ENCODE measurements at places on chromosomes 6 and 20. TPM values are rescaled to one million over a fixed set of nuclear protein-coding genes. Genes with fewer than 3 reads are reported as not detected.

- no peak for DNase-seq
Observed at GRCh38 chr20:5005326-5005725, 4.0 kb upstream of the SLC23A2 start.

- DNase-seq, result no peak
Observed at GRCh38 chr20:58546416-58546711, 31.2 kb upstream of the APCDD1L start.

GRCh38 chr6:45721665-45722064 is 294.0 kb downstream of the CLIC5 start:
- no peak for DNase-seq

MCM9 gene
- total RNA-seq, result 20.4 TPM

ULBP1 gene
- 3.1 TPM for total RNA-seq

FAM8A1 gene
- 9.3 TPM for total RNA-seq

MICB gene
- 72.1 TPM for total RNA-seq

Measured in Panc1 (cell line).